Amygdala (tissue), 56 donors: ENCODE measurements at places on chromosomes 5 and 9.
A peak's percentile ranks its signal among the peaks of the same experiment; 100 is the strongest.

DNA sequence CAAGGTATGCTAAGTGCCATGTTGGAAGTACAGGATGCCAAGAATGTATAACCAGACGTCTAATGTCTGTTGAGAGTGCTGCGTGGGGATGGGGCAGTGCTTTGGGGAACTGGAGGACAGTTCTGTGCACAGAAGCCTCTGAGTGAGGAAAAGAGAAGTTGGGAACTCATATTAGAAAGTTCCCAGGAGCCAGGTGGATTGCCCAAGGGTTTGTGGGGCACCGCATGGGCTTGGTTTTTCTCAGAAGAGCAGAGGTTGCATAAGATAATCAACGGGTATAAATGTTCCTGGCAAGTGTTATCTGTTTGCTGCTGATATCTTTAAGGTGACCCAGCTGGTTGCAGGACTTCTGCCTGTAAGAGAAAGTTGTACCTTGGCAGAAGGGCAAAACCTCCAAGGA, 13.1 kb downstream of the HRH2 start:
- no peak for DNase-seq

DNA sequence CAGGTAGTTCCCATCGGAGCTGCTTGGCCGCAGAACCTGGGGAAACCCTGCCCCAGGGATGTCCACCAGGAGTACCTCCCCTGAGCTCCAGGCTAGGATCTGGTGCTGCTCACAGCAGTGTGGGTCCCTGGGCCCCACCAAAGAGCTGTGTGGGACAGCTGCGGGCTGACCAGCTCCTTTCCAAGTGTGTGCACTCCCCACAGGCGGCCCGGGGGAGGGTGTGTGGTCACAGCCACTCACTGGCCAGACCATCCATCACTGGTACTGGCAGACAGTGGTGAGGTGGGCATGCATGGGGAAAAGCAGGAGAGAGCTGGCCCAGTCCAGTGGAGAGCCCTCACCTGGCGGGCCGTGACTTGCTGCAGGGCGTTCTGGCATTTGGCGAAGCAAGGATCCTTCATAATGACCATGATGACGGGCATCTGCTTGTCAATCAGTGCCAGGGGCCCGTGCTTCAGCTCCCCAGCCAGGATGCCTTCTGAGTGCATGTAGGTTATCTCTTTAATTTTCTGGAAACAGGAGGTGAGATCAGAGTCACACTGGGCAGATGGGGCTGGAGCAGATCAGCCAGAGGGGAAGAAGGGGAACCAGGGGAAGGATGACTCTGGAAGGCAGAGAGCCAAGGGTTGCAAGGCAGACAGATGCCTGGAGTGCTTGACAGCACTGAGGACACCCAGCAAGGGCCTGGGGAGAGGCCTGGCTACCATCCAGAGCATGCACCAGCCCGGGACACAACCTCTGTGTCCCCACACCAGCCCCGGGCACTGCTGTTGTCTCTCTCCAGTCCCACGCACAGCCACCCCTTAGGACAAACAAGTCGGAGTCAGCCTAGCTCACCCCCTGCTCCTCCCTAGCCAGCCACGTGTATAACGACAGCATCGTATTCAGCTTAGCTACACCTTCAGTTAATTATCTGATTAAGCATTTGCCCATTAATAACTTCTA, 12.8 kb upstream of the MAPK9 start:
- no peak for DNase-seq

DNA sequence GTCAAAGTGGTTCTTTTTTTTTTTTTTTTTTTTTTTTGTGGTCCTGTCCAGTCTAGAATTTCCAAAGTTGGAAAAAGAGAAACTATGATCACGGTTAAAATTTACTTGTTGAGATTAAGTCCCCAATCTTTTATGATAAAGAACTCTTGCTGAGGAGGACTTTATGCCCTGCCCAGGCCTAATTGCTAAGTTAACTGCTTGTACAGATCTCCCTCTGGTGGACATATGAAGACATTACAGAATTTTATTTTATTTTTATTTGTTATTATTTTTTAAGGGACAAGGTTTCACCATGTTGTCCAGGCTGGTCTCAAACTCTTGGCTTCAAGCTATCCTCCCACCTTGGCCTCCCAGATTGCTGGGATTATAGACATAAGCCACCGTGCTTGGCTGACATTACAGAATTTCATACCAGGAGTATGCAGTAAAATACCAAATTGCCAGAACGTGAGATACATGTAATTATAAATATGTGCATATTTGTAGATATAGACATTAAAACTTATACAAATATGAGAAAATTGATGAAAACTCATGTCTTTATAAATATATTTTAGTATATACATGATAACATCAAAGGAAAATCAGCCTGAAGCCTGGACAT, 91.2 kb downstream of the RFK start:
- no peak for DNase-seq

DNA sequence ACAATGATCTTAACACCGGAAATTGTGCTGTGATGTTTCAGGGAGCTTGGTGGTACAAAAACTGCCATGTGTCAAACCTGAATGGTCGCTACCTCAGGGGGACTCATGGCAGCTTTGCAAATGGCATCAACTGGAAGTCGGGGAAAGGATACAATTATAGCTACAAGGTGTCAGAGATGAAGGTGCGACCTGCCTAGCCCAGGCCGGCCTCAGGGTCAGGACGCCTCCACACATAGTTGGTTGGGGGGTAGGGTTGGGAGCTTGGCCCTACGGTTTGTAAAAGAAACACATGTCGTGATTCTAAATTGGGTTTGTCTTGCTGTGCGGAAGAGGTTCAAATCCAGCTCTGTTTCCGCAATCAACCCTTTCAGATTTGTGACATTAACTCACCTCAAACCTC, 6.6 kb downstream of the FCN2 start:
- DNase-seq: no peak

DNA sequence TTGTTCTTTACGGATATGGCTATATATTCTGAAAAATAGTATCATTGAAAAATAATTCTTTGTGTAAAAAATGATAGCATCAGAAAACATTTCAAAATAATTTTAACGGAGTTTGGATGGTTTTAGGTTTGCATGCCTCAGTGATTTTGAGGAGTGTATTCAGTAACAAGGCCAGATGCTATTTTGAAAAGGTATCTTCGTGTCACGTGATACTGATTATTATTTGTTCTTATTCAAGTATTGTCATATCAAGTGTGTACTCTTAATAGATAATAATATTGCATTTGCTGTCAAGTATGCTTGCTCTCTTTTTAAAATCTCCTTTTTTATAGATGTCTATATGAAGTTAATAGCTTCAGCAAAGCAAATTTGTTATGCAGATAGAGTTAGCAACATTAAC, 313.1 kb upstream of the PTPRD start:
- DNase-seq: no peak

DNA sequence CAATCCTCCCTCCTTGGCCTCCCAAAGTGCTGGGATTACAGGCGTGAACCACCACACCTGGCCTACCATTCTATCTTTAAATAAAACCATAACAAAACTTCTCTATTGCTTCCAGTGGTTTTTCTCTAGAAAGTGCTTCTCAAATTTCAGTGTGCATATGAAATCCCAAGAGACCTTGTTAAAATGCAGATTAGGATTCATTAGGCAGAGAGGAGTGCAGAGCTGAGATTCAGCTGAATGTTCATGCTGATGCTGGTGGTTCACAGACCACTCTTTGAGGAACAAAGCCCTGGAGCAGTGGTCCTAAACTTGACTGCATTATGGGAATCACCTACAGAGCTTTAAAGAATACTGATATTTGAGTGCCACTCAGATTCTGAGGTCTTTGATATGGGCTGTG, 28.2 kb downstream of the CARD6 start:
- DNase-seq: no peak

DNA sequence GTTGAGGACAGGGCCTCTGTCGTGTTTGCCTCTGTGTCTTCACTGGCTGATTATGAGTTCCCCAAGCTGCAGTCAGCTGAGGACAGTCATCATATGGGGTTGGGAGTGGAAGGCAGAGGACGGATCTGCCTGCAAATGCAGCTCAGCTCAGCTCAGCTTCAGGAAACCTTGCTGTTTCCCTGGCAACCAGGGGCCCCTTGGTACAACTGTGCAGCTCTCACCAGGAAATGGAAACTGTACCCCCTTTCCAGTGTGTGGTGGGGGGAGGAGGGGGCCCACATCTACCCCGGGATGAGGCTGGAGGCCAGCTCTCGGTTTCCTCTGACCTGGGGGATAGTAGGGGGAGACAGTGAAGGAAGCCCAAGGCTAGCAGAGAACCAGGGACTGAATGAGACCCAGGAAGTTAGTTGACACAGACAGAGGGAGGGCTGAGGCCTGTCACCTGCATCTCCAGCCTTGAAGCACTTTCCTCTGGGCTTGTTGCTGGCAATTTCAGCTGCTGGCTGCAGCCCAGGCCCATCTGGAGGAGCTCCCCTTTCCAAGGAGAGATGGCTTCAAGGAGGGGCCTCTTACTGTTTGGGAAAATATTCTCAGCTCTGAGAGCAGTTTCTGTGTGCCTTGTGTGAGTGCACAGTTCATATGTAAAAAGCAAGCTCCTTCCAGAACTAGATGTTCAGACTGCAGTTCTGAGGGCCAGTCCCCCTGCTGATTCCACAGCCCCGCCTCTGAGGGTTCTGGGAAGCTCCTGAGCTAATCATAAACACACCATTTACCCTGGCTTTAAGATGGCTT, 6.9 kb downstream of the ANXA6 start:
- no peak for DNase-seq

DNA sequence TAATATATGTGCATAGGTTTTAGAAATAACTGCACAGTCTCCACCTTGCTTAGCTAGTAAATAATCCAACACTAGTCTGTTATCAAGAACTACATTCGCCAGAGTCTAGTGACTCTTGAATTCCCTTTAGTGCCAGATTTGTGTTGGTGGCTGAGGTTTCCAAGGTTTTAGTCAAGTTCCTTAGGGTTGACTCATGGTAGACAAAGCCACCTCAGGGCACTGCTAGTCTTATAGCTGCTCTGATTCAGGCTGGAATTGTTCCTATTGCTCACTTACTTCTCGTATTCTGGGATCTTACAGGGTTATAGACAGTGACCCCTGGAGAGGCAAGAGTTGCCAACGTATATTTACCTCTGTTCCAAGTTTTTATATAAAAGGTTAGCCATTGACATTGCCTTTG, 1369.8 kb upstream of the CDH9 start:
- no peak for DNase-seq

DNA sequence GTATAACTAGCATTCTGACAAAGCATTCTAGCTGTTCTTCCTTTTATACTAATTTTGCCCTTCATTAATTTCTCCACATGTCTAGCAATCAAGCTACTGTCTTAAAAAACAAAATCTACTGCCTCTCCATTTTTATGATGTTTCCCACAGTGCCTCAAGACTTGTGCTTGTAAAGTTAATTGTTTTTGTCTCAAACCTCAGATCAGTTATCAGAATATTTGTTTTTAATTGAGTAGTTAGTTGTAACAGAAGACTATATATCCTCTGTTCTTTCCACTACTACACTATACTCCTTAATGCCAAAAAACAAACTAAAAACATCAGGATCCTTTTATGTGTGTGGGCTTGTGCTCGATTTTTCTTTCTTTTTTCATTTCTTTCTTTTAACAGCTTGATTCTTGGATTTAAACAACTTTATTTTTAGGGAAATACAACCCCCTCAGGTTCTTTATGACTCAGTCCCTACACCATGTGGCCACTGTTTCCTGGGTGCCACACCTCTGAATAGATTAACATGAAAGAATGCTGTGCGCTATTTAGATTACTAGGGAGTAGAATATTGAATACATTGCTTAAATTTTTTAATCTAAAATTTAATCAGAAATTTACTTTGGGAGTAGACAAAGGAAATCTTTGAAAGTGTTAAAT, 1.2 kb downstream of the ASPN start:
- no peak for DNase-seq

DNA sequence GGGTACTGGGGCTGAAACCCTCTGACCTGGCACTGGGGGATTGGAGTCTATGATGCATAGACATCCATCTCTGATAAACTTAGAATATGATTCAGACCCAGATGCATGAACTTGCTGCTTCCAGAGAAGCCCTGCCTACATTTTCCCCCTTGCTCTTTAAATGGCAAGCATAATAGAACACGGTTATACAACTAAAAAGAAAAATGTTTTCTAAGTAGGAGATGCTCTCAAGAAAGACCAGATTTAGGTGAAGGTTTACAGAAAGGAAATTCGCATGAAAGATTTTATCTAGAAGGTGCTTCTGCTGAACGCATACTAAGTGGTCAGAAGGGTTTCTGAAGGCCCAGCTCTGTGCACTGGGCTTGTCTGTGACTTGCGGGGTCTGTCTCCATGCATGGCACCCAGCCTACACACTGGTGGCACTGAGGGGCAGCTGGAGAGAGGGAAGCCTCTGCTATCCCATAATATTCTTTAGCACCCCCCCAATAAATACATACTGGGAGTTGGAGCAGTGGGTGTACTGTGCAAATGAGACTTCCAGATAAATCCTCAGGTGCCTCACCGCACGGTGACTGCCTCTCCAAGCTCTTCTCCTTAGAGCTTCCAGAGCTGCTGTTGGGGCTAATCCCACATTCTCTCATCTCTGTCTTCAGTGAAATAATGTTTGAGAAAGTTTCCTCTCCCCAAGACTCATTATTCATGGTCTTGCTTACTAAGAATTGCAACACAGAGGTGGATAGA, 114.6 kb downstream of the FSTL4 start:
- no peak for DNase-seq

DNA sequence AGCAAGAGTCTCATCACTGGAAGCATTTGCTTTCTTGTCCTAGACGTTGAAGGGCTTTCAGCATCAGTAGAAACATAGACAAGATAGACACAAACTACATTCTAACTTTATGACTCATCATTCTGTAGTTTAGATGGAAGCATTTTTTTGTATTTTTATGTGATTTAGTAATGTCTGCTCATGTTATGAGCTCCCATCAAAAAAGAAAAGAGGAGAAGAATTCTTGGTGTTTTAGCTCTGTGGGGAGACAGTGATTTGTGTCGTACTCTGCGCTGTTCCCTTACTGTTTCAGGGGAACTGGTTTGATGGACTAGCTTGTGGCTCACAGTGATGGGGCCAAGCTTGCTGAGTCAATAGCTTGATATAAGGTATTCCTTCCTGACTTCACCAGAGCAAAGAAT, 159.2 kb upstream of the WWC1 start:
- no peak for DNase-seq

GRCh38 chr9:127682351-127683136, 24.2 kb upstream of the CFAP157 start:
- no peak for DNase-seq

GRCh38 chr9:109314011-109314531, 6.8 kb downstream of the EPB41L4B start:
- no peak for DNase-seq

- DNase-seq: peak; percentile 22
Measured at GRCh38 chr9:125759764-125760129, 12.6 kb downstream of the PBX3 start.

GRCh38 chr5:145062280-145063062, 772.7 kb downstream of the PRELID2 start:
- DNase-seq: no peak

- DNase-seq: no peak
Measured at GRCh38 chr9:91807643-91808246, 142.3 kb downstream of the ROR2 start.

- DNase-seq: no peak
Measured at GRCh38 chr5:122062205-122062604, 15.9 kb downstream of the LOX start.

- DNase-seq: peak; percentile 12
Measured at GRCh38 chr5:131193106-131193505, 22.4 kb downstream of the LYRM7 start.
